ENCODE measurements at places on chromosomes 1 and 21. TPM values are rescaled to one million over a fixed set of nuclear protein-coding genes. Genes with fewer than 3 reads are reported as not detected.

- no peak for DNase-seq
- no peak overlapping the region for H3K4me3 ChIP-seq
- H3K36me3 ChIP-seq, result no peaks in the 10 kb centered on the region
- H3K4me1 ChIP-seq, result no peaks in the 10 kb centered on the region
These were observed 12.0 kb downstream of the MDM4 start for GRCh38 chr1:204528241-204528640.

GRCh38 chr1:48678710-48679505 lies 97.8 kb downstream of the BEND5 start:
- H3K27ac ChIP-seq, result no peak overlapping the region
- DNase-seq, result no peak
- H3K36me3 ChIP-seq, result no peaks in the 10 kb centered on the region

TMEM59 gene
- total RNA-seq, result 268 TPM

DNA sequence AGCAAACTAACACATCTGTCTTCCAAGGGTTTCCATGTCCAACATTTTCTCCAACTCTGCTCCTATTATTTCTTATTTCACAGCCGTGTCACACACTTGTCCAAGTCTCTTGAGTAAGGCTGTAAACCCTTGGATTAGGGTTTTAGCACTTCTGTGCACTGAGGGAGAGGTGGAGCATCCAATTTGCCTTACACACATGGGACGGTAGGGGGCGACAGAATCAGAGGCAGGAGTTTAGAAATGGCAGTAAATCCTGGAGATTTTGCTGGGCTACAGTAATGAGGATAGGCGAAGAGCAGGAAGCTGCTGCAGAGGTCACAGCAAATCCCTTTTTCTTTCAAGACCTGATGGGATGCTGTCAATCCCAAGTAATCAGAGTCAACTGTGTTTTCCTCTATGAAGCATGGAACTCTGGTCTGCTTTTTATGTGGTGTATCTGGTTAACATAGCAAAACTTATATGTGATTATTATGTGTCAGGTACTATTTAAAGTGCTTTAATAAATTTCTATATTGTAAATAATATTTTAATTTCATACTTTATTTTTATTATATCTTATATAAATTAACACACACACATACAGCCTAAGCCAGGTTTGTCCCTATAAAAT lies 15.4 kb upstream of the LCE5A start:
- H3K27me3 ChIP-seq, result no peaks in the 10 kb centered on the region
- no peak overlapping the region for H3K4me3 ChIP-seq
- H3K4me1 ChIP-seq, result no peaks in the 10 kb centered on the region
- no peak for DNase-seq

DNA sequence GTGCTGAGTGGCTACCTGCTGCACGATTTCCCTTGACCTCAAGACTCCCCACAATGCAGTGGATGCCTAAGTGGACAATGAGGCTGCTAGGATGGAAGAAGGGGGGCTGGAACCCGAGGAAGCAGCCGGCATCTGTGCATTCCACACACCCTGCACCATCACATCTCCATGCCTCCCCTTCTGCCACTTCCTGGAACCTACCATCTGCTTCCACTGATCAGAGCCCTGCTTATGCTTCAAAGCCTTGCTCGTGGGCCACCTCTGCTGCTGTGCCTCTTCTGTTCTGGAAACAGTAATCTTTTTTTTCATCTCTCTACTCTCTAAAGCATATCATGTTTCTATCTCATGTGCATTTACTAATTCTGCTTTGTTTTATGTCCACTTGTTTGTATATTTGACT lies 66.2 kb upstream of the WDR26 start:
- no peaks in the 10 kb centered on the region for H3K36me3 ChIP-seq
- H3K27ac ChIP-seq, result no peak overlapping the region
- H3K27me3 ChIP-seq, result no peaks in the 10 kb centered on the region
- peaks cover 20% of the 10 kb centered on the region for H3K4me1 ChIP-seq
- H3K4me3 ChIP-seq, result no peak overlapping the region

DNA sequence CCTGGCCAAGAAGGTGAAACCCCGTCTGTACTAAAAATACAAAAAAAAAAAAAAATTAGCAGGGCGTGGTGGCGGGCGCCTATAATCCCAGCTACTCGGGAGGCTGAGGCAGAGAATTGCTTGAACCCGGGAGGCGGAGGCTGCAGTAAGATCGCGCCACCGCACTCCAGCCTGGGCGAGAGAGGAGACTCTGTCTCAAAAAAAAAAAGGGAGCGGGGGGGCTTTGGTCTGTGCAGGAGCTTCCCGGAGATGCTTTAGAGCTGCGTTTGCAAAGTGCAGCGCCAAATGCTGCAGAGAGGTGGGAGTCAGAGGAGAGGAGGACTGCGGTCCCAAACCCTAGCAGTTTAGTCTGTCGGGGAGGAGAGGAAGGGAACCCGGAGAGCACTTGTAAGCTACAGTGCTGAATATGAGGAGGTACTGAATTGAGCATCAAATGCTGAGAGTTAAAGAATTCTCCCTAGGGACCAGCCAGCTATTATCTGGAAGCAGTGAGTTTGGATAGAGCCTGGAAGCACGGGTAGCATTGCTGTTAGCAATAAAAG lies 569 bp downstream of the FALEC start:
- peak overlapping the region; percentile 60 for H3K4me3 ChIP-seq
- H3K4me1 ChIP-seq, result no peaks in the 10 kb centered on the region
- peak overlapping the region; percentile 3 for H3K27ac ChIP-seq
- DNase-seq, result no peak
- H3K36me3 ChIP-seq, result no peaks in the 10 kb centered on the region

Data from ovary (tissue), 10 donors.